ENCODE measurements at places on chromosomes 12 and 14. TPM values are rescaled to one million over a fixed set of nuclear protein-coding genes. Genes with fewer than 3 reads are reported as not detected.

REM2 gene
- total RNA-seq, result not detected

EFCAB11 gene
- 5.6 TPM for total RNA-seq

SDSL gene
- total RNA-seq, result 2.6 TPM

SLC6A15 gene
- total RNA-seq, result 1.2 TPM

ANKS1B gene
- total RNA-seq, result 10.7 TPM

GPR162 gene
- total RNA-seq, result 4.9 TPM

RTL1 gene
- total RNA-seq, result 4.2 TPM

SMIM41 gene
- total RNA-seq, result not detected

KLHL33 gene
- total RNA-seq, result 0.30 TPM

PSME1 gene
- total RNA-seq, result 59.7 TPM

REP15 gene
- 0.79 TPM for total RNA-seq

KRT79 gene
- 68.7 TPM for total RNA-seq

PAX9 gene
- 2.8 TPM for total RNA-seq

FLVCR2 gene
- 5.6 TPM for total RNA-seq

EXOC3L4 gene
- total RNA-seq, result 0.30 TPM

TTC9 gene
- 2.3 TPM for total RNA-seq

IGF1 gene
- total RNA-seq, result 14.0 TPM

ACSM4 gene
- not detected for total RNA-seq

FGF23 gene
- total RNA-seq, result not detected

NKX2-1 gene
- total RNA-seq, result not detected

C12orf50 gene
- total RNA-seq, result not detected

C14orf180 gene
- total RNA-seq, result 6.8 TPM

Data from skin of body (tissue), 3 donors.